ENCODE measurements at places on chromosomes 2 and 18. TPM values are rescaled to one million over a fixed set of nuclear protein-coding genes. Genes with fewer than 3 reads are reported as not detected.

The LIMS2 gene
- 27.9 TPM for total RNA-seq

The UGT1A4 gene
- total RNA-seq: 0.39 TPM

The PPP1R1C gene
- 5.5 TPM for total RNA-seq

The ERICH2 gene
- not detected for total RNA-seq

The ITGA4 gene
- total RNA-seq: not detected

The RAMP1 gene
- total RNA-seq: 2.4 TPM

The SLC40A1 gene
- 0.79 TPM for total RNA-seq

The FKBP7 gene
- total RNA-seq: 38.9 TPM

The IL36B gene
- total RNA-seq: not detected

The AMER3 gene
- not detected for total RNA-seq

The RND3 gene
- total RNA-seq: 111 TPM

The PLEK gene
- total RNA-seq: not detected

The ZRANB3 gene
- 4.3 TPM for total RNA-seq

The CRYGD gene
- total RNA-seq: not detected

The ATP6V1B1 gene
- not detected for total RNA-seq

The CCDC178 gene
- total RNA-seq: not detected

The AKAIN1 gene
- total RNA-seq: not detected

The ZNF516 gene
- 12.1 TPM for total RNA-seq

The CKAP2L gene
- 4.9 TPM for total RNA-seq

The ZNF512 gene
- 19.5 TPM for total RNA-seq

The TEKT4 gene
- not detected for total RNA-seq

The PDE1A gene
- total RNA-seq: 0.39 TPM

The MORN2 gene
- 21.6 TPM for total RNA-seq

The POMC gene
- 4.2 TPM for total RNA-seq

The KIAA2012 gene
- total RNA-seq: under 0.01 TPM

The CENPA gene
- total RNA-seq: 1.6 TPM

The MPP4 gene
- not detected for total RNA-seq

The CD28 gene
- total RNA-seq: not detected

The CXCR4 gene
- total RNA-seq: not detected

The ITPRIPL1 gene
- total RNA-seq: 4.3 TPM

The B4GALT6 gene
- total RNA-seq: 5.4 TPM

The B3GNT7 gene
- 0.65 TPM for total RNA-seq

The MROH2A gene
- not detected for total RNA-seq

The STEAP3 gene
- total RNA-seq: 5.2 TPM

The SP140L gene
- 2.2 TPM for total RNA-seq

The MYCN gene
- total RNA-seq: 20.3 TPM

The M1AP gene
- total RNA-seq: 0.39 TPM

The CCT7 gene
- total RNA-seq: 251 TPM

The TCF23 gene
- total RNA-seq: not detected

The SOX11 gene
- 5.9 TPM for total RNA-seq

The MIB1 gene
- total RNA-seq: 53.7 TPM

The DGKD gene
- 15.9 TPM for total RNA-seq

The ICA1L gene
- total RNA-seq: 2.4 TPM

The ZSWIM2 gene
- not detected for total RNA-seq

The MAP2 gene
- 1.5 TPM for total RNA-seq

The GYPC gene
- 207 TPM for total RNA-seq

The BAZ2B gene
- 97.0 TPM for total RNA-seq

The TMEM247 gene
- not detected for total RNA-seq

The SRD5A2 gene
- not detected for total RNA-seq

The VWC2L gene
- total RNA-seq: under 0.01 TPM

The COL6A3 gene
- total RNA-seq: 4.8 TPM

The RESP18 gene
- total RNA-seq: not detected

The LCT gene
- not detected for total RNA-seq

The RGPD3 gene
- under 0.01 TPM for total RNA-seq

The CPS1 gene
- 24.3 TPM for total RNA-seq

The RASGRP3 gene
- not detected for total RNA-seq

The ABCG8 gene
- total RNA-seq: not detected
